Activated T-cell treated with anti-CD3 and anti-CD28 coated beads, Interleukin-2, amount 50 U/mL, for 4 hours (primary cell): ENCODE measurements at places on chromosomes 7 and 10.

- DNase-seq = no peak
Measured at GRCh38 chr10:110860576-110861241, 11.0 kb upstream of the PDCD4 start.

- DNase-seq = no peak
Measured at GRCh38 chr10:85927952-85928665, 438.5 kb downstream of the GRID1 start.

DNA sequence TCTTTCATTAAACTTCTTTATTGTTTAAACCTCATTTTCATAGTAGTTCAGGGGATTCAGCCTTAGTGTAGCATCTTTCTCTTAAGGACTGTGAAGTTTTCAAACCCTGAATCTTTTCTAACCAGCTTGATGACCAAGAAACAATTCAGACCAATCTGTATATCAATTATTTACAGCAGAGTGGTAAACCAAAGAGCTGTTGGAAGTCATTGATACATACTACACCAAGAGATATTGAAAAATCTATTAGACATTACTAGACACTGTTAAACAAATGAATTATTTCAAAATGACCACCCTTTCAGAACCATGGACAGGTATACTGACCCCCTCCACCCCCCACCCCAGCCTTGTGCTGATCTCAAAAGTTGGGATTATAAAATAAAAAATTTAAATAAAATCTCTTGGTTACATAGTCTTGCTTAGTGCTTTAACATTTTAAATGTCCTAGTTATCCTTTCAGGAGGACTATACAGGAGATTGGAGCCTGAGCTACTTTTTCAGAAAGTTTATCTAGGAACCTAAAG lies 143.9 kb upstream of the LSM8 start:
- DNase-seq = no peak

DNA sequence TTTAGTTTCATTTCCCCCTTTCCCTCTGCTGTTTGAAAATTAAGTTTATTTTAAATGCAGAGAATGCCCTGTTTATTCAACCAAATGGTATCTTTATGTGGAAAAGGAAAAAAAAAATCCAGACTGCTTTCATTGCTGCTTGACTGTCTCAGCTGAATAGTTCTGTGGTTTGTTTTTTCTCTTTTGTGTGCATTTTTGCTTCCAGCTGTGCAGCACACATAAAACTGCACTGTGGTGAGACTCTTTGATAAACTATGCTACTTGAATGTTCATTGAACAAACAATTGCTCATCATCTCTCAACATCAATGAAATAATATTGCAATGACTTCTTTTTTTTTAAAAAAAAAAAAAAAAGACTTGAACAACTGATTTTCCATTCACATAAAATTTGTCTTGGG lies 78.6 kb upstream of the GLI3 start:
- no peak for DNase-seq

GRCh38 chr10:84204122-84204521 lies 9.8 kb downstream of the CDHR1 start:
- no peak for DNase-seq

GRCh38 chr10:11335167-11335652 lies 276.2 kb downstream of the USP6NL start:
- no peak for DNase-seq

DNA sequence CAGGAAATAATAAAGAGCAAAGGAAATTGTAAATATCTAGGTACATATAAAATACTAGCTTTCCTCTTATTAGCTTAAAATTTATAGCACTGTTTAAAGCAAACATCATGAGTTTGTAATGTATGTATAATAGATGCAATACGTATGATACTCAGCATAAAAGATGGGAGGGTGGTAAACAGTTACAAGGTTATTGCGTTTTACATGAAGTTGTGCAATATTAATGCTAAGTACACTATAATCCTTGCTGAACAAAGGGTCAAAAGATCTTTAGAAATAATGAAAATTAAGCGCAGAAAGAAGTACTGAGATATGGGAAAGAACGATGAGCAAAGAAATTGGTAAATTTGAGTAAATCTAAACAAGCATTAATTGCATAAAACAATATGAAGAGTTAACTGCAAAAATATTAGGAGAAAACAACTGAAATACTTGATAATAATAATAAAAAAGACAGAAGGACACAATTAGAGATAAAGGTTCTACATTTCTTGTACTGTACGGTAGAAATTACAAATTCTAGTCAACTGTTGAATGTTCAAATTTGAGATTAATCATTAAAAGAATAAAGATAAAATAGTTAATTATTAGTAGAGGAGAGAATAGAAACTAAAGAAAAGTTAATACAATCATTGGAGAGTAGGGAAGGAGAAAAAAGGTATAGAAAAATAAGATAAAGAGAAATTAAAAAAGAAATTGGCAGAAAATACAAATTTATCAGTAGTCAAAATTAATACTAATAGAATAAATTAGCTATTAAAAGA lies 17.9 kb downstream of the C10orf67 start:
- DNase-seq = no peak

- DNase-seq = no peak
Measured at GRCh38 chr7:16840094-16840493, 35.3 kb upstream of the AGR2 start.

- no peak for DNase-seq
Measured at GRCh38 chr7:24830440-24831050, 73.3 kb upstream of the GSDME start.

DNA sequence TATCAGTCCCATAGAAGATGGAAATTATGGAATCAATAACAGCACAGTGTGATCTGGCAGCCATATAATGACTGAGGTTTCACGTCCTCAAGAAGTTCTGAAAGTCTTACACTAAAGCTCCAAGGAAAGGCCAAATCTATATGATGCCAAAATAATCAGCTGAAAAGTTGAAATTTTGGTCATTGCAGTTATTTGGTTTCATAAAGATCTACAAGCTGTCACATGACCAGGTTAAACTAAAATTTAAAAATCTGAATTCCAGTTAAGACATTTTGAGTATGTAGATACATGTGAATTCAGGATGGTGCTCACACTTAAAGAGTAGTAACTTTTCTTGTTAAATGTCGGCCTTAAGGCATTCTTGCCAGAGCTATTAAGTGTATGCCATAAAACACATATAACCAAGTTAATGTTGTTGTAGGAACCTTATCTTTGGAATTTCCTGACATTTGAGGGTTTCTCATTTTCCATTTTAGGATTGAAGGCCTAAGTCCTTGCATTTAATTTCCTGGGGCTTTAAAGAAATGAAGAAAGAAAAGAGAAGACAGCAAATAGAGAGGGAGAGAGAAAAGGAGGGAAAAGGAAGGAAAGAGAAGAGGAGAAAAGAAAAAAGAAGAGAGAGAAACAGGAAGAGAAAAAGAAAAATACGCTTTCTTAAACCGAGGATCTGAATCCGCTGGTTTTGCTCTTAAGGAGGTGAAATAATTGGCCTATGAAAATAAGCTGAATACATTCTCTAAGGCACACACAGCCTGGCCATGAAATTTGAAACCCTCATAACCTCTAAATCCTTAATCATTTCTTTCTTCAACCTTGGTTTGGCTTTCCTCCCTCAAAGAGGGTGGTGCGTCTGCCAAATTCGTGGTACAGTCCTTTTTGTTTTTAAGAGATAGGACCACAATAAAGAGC lies 43.8 kb downstream of the DENND2A start:
- no peak for DNase-seq

DNA sequence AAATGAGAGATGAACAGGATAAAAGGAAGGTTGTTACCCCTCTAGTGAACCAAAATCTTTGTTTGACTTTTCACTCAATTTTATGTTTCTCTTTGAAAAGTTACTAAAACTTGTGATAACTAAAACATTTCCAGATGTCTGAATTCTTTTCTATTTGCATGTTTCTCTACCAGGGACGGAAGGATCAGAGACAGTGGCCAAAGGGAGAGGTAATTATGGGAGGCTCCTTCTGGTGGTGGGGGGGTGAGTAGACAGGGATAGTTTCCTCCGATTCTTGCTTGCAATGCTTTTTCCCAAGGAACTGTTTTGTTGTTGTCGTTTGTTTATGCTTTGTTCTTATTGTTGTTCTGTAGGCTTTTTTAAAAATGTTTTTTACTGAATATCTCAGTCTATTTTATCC lies 374.8 kb downstream of the INHBA start:
- DNase-seq = no peak

GRCh38 chr10:106401161-106401560 lies 763.3 kb downstream of the SORCS1 start:
- DNase-seq = no peak
